ENCODE measurements at places on chromosomes 2 and 18. TPM values are rescaled to one million over a fixed set of nuclear protein-coding genes. Genes with fewer than 3 reads are reported as not detected.

GRCh38 chr2:212547716-212548454, 9.3 kb upstream of the ERBB4 start:
- no peak for DNase-seq

DNA sequence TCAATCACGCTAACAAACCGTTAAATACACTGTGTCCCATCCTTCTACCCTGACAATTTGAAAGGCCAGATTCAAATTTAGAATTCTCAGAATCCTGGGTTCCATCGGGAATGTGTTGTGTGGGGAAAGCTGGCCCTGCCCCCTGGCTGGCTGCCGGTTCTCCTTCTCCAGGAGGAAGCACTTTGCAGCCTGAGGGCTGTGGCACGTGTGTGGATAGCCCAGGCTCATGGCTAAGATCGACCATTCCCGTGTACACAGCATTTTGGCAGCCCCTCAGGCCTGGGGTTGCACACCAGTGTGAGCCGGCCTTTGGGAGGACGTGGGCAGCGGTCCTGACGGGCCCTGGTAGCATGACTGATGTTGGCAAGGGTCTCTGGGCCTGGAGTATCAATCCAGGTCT, 51.0 kb upstream of the ROCK2 start:
- no peak for DNase-seq

The CACNB4 gene
- total RNA-seq: 2.3 TPM

GRCh38 chr2:240451791-240452461, 16.5 kb downstream of the GPC1 start:
- peak; percentile 62 for DNase-seq

Data from spleen (tissue), 13 donors.